Stimulated activated CD4-positive, alpha-beta T cell treated with anti-CD3 and anti-CD28 coated beads, Interleukin-12 subunit alpha, Interleukin-12 subunit beta, amount 100 ng/mL, for 4 hours (primary cell): ENCODE measurements at places on chromosomes 2 and 18.

DNA sequence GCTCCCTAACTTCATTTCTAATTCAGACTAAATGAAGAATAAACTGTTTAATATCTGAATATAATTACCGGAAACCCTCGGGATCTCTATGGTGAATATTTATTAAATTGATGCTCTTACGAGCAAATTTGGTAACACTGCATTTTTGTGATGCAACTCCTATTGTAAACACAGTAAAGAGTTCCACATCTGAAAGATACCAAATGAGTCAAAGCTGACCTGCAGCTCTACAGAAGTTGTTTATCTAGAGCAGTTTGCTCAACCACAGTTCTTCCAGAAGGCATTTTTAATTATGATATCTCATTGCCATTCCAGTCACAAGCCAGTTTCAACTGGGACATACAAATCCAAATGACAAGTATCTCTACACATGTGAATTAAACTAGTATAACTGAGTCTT lies 129.7 kb downstream of the PKP4 start:
- no peak for DNase-seq

DNA sequence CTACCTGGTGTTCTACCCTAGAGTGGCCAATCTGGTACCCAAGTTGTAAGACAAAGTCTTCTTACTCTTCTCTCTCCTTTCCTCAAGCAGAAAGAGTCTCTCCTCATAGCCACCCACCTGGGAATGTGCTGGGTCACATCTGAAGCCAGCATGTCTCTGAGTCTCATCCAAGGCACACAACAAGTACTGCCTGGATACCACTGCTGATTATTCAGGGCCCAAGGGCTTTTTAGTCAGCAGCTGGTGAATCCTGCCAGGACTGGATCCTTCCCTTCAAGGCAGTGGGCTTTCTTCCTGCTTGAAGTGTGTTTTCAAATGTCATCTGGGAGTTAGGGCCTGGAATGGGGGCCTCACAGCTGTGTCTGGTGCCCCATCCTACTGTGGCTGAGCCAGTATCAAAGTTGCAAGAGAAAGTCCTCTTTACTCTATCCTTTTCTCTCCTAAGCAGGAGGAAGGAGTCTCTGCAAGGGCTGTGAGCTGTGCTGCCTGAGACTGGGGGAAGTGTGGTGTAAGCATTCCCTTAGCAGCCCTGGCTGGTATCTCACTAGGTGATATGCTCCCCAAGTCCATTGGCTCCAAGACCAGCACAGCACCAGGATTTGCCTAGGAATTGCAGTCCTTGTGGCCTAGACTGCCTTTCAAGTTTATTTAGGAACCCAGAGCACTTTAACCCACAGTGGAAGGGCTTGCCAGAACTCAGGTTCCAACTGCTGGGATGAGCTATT lies 27.2 kb downstream of the OXER1 start:
- no peak for DNase-seq

DNA sequence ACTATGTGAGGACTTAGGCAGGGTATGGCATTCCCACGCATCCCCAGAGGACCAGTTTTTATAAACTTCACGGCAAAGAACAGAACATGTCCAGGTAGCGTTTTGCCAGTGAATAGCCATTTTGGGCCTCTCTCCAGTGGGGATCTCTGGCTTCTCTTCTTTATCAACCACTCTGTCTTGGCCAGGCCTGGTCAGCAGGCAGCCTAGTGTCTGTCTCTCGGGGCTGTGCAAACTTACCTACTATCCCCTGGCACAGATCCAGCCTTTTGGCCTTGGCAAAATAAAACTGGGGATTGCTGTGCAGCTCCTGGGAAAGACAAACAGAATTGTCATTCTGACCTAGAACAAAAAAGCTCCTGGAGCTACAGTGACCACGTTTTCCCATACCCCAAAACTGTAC lies 14.5 kb downstream of the CAPN14 start:
- no peak for DNase-seq

DNA sequence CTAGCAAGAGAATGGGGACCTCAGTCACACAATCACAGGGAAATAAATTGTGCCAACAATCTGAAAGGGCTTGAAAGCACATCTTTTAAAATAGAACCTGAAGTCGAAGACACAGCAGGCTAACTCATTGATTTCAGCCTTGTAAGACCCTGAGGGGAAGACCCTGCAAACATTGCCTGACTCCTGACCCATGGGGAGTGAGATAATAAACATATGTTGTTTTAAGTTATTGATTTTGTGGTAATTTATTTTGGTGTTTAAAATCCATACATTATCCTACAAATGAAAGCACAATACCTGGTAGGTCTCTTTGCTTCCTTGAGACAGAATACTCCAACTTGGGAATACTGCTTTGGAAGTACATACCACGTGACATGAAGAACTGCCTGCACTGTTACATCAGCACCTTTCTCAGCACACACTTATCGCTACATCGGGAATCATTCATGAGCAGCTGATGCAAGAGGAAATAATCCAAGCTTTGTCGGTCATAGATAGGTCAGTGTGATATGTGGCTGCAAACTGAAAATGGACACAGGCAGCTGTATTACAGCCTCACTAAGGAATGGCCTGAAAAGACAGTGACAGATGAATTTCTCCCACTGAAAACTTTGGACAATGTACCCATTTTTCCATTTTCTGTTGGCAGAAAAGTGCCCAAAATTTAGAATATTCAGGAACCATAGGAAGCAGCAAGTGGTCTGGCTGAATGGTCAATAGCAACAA lies 494.5 kb upstream of the MAP2 start:
- no peak for DNase-seq

DNA sequence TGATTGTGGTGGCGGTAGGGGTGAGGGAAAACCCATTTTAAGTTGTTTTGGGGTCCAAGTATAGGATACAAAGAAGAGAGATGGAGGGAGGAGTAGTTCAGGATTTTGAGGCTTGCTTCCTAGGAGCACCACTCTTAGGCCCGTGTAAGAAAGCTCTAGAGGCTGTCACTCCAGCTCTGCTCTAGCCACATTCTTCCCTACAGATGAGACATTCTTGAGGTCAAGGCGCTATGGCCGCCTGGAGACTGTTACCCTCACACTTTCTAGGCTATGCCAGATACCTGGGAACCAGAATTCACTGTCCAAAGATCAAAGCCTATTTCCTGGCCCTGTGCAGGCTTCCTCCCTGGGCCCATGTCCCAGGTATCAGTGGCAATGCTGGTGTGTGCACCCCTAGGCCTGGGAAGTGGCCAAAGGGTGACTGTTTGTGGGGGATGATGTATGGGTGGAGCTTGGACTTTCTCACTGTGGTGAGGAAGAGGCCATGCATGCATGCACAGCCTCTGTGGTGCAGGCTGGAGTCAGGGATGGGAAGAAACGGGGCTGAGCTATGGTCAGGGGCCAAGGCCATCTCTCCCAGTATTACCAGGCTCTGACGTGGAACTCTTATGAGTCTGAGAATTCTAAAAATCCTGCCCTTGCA lies 7.0 kb upstream of the TTL start:
- DNase-seq = no peak

- DNase-seq = no peak
These were observed 33.3 kb upstream of the E2F6 start for GRCh38 chr2:11499081-11499743.

- DNase-seq = no peak
These were observed 85.9 kb upstream of the CCBE1 start for GRCh38 chr18:59783138-59783537.

DNA sequence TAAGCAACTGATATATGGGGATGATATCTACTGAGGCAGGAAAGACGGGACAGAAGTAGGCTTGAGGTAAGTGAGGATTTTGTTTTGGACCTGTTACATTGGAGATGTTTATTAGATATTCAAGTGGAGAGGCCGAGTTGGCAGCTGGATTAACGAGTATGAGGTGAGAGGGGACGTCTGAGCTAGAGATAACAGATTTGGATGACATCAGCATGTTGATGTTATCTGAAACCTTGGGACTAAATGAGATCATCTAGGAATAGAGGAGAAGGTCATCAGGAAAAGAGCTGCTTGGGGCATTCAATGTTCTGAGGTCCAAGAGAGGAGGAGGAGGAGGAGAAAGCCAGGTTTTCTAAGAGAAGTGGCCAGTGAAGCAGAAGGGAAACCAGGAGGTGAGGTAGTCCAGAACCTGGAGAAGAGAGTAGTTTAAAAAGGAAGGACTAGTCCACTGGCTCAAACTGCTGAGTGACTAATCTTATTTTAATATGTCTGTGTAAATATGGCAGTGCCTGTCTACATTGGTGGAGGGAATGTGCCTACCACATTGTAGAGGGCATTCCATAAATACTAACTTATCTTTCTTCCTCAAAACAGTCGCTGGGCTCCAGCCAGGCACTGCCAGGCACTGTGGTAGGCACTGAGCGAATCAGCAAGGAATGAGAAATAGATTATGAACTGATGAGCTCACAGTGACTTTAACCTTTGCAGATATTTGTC lies 488.3 kb downstream of the DLGAP1 start:
- DNase-seq = no peak

GRCh38 chr2:207231967-207232366 lies 66.2 kb upstream of the KLF7 start:
- no peak for DNase-seq

- DNase-seq = no peak
These were observed 24.9 kb downstream of the KCTD18 start for GRCh38 chr2:200484934-200485333.

DNA sequence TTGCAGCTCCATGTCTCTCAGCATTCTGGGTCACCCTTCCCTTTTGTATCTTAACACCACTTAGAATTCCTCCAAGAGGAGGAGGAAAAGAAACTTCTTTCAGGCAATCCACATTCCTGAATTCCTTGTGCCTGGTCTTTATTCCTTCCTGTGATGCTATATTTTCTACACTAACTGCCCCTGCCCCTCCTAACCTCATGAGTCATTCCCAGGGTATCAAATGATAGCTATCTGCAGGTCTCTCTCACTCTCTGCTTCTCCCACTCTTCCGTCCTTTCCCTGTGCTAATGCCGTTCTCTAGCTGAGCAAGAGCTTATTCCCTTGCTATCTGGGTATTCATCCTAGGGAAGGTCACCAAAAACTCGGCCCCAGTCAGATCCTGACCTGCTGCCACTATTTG lies 395.0 kb upstream of the TCF4 start:
- DNase-seq = no peak

DNA sequence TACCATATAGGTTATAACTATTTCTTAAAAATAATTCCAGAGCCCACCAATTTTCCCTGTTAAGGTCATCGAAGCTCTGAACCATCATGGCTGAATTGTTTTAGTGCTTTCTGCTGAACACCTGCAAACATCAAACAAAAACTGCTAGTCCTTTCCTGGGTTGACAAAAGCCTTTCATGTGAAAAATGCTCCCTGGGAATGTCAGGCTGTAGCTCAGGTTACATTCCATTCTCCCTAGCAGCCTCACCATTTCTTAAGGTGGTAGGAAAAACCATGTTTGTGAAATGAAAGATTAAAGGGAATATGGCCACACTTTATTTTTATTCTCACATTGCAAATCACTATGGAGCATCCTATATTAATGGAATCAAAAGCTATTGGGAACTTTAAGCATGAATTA lies 5.7 kb downstream of the TCF4 start:
- DNase-seq = no peak
